ENCODE measurements at places on chromosomes 7 and 10.

- DNase-seq, result no peak
Measured at GRCh38 chr7:130147710-130148325, 57.4 kb downstream of the TMEM209 start.

DNA sequence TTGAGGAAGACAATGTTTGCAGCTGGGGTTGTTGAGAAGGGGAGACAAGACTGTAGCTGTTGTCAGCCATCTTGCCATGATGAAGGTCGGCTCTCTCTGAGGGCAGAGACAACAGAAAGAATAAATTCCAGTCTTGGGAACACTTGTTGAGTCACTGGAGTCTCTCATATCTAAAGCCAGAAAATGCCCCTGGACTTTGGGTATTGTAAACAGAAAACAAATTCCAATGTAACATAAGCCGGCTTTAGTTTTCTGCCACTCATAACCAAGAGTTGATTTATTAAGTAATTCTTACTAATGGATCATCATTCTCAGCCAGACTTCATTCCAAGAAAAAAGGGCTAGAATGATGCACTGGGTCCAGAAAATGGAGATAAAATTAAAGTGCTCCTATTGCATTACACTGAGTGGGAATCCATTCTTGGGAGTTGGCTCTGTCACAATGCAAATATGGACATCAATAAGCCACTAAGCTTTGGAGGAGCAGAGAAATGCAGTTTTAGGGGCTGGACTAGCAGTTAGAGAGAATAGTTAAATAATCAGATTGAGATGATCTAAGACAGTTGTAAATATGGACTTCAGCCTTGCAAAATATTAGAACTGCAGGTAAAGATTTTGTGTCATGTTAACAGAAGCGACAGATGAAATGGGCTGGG is 78.9 kb downstream of the ADAM12 start:
- no peak for DNase-seq

DNA sequence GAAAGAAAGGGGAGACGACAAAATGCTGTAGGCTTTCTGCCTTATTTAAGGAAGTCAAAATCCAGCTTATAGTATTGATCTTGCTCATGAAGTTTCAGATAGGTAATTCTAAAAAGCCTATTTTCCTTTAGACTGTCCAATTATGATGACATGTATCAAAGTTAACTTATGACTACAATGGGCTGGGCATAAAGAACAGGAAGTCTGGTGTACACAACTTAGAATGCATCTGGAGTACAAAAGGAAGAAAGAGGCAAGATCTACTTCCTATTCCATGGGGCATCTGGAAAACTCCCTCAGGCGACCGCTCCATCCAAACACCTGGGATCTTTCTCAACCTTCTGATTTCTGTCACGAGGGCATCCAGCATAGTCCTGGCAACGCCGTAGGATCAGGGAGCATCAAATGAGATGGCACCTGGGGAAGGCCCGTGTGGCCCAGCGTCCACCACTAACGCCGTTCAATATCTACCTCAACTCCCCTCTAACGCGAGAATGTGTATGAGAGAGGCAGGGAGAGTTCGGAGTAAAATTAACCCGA is 512 bp downstream of the FAM24B start:
- DNase-seq, result no peak

DNA sequence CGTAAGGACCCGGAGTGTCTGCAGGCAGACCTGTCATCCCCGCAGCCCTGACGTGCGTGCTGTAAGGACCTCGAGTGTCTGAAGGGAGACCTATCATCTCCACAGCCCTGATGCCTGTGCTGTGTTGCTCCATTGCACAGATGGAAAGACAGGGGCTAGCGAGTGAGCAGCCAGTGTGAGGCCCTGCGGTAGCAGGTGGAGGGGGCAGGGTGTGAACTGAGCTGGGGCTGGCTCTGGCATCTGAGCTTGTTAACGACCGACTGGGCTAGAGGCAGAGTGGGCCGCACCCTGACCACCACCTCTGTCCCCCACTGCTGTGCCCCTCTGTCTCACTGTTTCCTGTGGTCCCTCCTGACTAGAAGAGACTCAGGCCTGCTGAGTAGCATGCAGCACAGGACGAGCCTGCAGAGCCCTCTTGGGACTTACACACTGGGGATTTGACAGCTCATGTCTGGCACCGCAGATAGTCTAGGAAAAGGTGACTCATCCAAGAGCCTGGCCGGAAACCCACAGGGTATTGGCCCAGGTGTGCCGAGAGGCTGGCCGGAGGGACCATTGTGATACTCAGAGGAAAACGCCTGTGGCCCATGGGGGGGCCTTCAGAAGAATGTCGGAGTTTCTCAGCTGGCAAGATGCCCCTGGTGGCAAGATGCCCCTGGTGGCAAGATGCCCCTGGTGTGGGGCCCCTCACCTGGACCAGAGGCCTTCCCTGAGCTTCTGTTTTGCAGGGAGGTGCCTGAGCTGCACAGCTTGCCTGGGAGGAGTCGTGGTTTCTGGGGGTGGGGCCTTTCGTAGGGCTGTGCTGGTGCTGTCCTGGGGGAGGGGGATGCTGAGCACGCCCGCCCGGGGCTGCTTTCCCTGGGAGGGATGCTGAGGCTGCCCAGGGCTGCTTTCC is 34.3 kb downstream of the INPP5A start:
- no peak for DNase-seq

GRCh38 chr10:8454357-8454756 is 399.9 kb downstream of the GATA3 start:
- DNase-seq, result no peak

DNA sequence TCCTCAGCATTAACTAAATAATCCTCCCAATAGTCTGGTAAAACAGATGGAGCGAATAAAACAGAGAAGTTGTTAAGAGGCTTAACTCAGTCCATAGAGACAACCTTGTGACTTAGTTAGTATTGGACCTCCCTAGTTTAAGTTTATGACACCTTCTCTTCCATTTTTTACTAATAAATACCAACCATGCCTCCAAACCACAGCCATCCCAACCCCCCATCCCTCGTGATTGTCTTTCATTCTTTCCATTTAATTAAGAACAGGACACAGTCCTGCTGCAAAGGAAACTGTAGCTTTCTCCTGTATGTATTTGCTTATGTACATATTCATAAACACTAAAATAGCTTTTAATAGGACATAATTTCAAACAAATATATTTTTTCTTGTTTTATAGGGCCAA is 238.2 kb downstream of the SEMA3D start:
- no peak for DNase-seq

DNA sequence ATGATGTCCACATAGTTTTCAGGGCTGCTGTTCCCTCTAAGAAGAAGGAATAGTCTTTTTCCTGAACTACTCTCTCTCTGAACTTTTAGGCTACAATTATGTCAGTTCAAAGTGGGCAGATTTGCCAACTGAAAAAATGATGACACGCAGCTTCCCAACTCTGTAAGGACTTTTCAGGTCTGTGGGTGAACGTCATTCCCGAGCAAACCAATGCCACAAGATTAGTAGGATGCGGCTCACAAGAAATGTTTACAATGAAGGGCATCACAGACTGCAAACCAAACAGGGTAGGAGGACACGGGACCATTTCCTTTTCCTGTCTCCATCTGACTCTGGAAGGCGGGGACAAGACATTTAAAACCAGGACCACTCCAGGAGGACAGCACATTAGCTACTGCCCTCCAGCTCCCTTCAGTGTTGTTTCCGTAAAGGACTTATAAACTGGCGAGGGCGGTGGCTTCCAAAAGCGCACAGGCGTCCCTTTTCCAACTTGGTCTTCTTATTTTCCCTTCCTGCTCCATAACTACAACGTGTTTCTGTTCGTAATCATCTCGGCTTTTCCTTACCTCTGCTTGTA is 539 bp upstream of the MKLN1 start:
- no peak for DNase-seq

DNA sequence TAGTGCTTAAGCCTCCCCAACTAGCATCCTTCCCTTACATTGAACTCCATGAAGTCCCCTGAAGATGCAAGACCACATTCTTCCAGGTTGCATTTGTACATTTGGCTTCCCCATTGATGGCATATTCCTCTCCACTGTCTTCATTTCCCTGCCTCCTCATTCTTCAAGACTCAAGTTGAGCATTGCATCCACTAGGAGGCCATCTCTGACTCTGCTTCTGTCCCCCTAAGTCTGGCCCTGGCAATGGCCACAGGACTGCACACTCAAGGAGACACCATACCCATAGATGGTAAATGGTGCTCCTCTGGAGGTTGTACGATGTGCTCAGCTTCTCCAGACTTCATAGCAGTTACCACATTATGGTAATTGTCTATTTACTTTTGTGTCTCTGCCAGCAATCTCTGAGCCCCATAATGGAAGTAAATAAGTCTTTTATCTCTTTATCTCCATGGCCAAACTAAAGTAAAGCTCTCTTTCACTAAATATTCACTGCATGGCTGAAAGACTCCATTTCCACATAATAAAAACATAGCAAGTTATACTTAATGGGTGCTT is 112.6 kb downstream of the PTPRZ1 start:
- DNase-seq, result no peak

DNA sequence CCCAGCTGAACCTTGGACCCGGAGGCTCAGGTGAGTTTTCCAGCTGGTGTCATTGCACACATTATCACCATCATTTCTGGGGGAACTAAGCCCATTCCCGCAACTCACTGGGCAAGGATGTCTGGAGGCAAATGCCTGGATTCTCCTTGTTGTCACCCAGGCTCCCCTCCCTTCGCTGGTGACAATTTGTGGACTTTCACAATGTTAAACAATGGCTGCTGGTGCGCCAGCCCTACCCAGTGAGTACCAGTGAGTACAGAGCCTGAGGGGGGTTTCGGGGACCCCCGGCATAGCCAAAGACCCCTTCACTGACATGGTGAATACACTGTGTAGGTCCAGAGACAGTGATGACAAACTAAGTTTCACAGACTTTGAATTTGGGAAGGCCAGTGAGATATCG is 189.2 kb downstream of the ADARB2 start:
- DNase-seq, result no peak

GRCh38 chr7:157113607-157114006 is 25.1 kb upstream of the UBE3C start:
- DNase-seq, result no peak

- DNase-seq, result no peak
Measured at GRCh38 chr7:76296743-76297740, 5.4 kb upstream of the HSPB1 start.

DNA sequence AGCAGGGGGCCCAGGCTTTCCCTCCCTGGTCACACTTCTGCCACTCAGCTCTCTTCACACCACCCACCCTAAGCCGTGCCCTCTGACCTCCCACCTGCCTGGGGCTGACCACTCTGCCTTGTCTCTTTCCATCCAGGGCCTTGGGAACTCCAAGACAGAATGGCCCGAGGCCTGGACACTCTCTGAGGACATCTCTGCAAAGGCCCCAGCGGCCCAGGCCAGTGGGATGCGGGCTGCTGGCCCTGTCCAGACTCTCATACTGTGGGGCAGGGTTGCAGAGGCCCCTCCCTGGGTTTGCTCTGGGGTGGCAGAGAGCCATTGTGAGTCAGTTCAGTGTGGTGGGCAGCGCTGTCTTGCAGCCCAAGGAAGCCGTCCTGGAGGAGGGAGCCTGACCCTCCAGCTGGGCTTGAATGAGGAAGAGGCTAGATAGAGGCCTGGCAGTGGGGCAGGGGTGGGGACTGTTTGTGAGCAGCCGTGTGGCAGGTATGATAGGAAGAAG is 39.9 kb upstream of the RABGEF1 start:
- no peak for DNase-seq

- DNase-seq, result no peak
Measured at GRCh38 chr10:104067525-104067924, 18.2 kb downstream of the COL17A1 start.

DNA sequence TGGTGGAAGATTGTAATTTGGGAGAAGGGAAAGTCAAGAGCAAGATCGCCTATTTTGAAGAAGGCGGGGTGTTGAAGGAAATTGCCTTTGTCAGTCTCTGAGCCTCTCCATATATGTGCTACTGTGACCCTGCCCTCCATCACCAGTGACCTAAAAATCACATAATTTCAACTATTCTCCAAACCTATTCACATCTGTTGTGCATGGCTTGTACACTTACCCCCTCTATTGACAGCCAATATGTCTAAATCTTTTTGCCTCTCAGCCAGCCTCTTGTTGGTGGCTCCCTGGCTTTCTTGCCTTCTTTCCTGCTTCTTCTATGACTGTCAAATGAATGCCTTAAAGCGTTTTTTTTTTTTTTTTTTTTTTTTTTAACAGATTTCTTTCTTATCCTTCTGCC is 295.6 kb downstream of the AUTS2 start:
- no peak for DNase-seq

- no peak for DNase-seq
Measured at GRCh38 chr7:20312562-20312961, 18.1 kb upstream of the ITGB8 start.

DNA sequence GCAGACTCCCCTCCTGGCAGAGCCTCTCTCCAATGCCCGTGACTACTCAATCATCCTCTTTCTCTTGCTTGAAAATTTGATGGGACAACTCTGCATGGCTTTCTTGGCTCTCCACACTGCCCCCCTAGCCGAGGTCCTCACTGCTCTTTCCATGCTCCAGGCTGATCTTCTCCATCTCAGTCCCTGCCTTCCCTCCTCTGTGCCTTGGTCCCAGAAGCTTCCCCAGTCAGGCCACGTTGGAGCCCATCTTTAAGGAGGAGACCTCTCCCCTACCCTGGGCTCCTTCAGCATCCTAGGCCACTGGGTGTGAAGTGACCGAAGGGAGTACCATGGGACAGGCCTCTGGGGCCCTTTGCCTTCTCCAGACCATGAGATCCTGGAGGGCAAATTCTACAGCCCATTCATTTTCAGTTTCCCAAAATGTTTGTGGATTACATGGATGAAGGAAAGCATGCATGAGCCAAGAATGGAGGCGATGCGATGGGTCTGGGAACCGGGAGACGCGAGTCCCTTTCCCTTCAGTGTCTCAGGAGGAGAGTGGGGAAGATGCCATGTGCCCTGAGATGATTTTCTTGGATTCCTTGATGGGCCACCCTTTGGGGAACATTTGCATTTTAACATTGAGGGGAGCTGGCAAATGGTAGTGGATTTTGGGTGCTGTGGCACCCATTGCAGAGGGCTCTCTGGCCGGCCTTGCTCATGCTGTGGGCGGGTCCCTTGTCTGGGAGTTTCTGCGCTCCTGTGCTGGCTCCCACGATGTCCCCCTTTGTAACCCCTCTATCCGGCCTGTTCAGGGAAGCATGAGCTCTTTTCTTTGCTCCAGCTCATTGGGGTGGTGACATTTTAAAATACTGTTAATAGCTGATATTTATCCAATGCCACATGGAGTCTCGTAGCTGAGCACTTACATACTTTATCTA is 376.6 kb downstream of the RPS24 start:
- DNase-seq, result no peak

DNA sequence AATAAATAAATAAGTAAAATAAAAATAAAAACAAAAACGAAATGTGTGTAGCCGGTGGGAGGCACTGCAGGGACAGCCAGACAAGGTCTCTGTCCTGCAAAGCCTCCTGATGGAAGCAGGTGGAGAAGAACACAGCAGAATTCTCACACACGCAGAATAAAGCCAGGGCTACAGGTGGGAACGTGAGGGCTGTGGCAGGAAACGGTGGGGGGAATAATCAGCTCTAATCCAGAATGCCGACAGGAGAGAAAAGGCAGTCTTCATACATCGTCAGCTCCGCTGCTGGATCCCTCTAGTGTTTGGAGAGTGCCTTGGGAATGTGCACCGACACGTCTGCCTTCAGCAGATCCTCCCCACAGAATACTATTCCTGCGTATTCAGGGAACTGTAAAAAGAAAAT is 6.8 kb upstream of the SNX8 start:
- no peak for DNase-seq

- no peak for DNase-seq
Measured at GRCh38 chr7:49001610-49002033, 77.3 kb downstream of the CDC14C start.
